Prostate gland (tissue), 2 donors: ENCODE measurements at places on chromosomes 3 and 15. TPM values are rescaled to one million over a fixed set of nuclear protein-coding genes. Genes with fewer than 3 reads are reported as not detected.

DNA sequence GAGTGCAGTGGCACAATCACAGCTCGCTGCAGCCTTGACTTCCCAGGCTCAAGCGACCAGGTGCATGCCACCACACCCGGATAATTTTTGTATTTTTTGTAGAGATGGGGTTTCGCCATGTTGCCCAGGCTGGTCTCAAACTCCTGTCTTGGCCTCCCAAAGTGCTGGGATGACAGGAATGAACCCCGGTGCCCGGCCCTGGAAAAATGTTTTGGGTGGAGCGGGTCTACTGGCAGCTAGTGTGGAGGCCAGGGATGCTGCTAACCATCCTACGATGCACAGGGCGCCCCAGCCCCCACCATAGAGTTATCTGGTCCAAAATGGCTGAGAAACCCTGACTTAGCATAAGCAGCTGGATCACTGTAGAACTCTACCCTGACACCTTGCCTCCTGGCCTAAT lies 35.4 kb downstream of the NIPA2 start:
- H3K27ac ChIP-seq: no peak overlapping the region
- no peaks in the 10 kb centered on the region for H3K36me3 ChIP-seq
- H3K4me1 ChIP-seq: no peaks in the 10 kb centered on the region
- no peak overlapping the region for H3K4me3 ChIP-seq
- H3K27me3 ChIP-seq: no peaks in the 10 kb centered on the region
- no peak for DNase-seq

The NUDT16 gene
- 26.0 TPM for total RNA-seq

The WWTR1 gene
- total RNA-seq: 47.5 TPM

DNA sequence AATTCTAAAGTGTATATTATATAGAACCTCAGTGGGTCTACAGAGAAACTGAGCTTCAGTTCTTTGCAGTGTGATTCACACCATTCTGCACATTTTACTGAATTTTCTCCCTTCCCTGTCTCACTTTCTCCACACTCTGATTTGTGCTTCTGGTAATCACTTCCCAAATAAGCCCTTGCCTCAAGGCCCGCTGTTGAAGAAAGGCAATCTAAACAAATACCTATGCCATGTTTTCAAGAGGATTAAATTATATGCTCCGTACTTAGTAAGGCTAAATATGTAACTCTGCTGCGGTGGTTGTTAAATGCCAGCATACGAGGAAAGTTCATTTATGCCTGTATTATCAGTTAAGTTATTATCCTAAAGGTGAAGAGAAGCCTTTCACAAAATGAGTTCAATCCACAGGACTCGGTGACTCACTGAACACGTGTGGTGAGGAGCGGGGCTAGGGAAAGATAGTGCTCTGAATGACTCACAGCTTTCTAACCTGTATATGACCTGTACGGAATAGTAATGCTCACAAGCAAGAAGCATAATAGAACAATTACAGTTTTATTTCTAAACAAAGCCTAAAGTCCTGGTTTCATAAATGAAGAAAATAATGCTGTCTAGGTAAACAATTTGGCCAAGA lies 25.1 kb downstream of the CNTN6 start:
- H3K27me3 ChIP-seq: no peaks in the 10 kb centered on the region
- no peak for DNase-seq
- H3K4me3 ChIP-seq: no peak overlapping the region
- no peaks in the 10 kb centered on the region for H3K36me3 ChIP-seq
- no peaks in the 10 kb centered on the region for H3K4me1 ChIP-seq
- no peak overlapping the region for H3K27ac ChIP-seq

The ALS2CL gene
- 18.9 TPM for total RNA-seq

DNA sequence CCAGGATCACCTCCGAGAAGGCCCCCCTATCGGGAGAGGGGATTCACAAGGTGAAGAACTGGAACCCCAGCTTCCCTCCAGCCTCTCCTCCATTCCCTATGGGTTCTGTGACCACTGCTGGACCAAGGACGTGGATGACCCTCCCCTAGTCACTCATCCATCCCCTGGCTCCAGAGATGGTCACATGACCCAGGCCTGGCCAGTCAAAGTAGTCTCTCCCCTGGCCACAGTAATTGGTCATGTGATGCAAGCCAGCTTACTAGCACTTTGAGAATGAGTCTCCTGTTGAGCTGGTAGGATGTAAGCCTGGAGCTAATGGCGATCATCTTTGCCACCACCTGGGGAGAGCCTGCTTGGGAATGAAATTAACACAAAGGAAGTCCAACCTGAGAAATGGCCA lies 3.9 kb downstream of the CAMK1 start:
- no peak overlapping the region for H3K27ac ChIP-seq
- H3K27me3 ChIP-seq: no peaks in the 10 kb centered on the region
- DNase-seq: no peak
- H3K4me3 ChIP-seq: no peak overlapping the region
- peaks cover 8% of the 10 kb centered on the region for H3K4me1 ChIP-seq

The ATP13A5 gene
- not detected for total RNA-seq

The OSTN gene
- total RNA-seq: not detected

DNA sequence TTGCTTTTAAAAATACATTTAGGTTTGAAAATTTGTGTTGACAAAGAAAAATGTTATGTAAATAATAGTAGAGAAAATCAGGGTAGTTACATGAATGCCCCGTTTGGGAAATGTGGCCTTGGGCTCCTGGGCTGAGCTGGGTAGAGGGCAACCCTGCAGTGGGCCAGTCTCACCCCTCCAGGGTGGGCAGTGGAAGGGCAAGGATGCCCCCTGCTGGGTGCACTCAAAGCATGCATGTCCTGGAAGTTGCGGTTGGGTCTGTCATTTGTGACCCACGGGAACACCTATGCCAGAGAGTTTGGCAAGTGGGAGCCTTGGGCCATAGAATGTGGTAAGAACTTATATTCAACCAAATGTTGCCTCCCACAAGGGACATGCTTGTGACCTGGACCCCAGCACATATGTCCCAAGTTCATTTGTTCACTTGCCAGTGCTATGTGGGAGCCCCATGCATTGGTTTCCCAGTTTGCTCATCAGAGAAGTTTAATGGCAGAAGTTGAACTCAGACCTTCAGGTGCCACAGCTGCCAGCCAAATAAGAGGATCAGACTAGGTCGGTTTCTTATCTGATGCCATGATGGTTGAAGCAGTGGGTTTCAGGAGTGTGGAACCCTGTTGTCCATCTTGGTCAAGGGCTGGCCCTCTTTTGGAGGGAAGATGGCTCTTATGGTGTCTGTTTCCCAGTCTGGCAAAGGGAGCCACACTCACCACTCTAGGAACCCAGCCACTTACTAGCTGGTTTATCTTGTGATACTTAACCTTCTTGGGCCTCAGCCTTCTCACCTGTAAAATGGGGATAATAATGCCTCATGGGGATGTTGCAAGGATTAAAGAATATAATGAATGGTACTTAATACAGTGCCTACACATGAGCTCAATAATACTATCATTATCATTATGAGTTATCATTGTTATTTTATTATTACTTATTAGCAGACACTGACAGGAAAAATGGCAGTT lies 2.5 kb upstream of the PLCB2 start:
- H3K4me3 ChIP-seq: no peak overlapping the region
- H3K36me3 ChIP-seq: no peaks in the 10 kb centered on the region
- H3K27me3 ChIP-seq: no peaks in the 10 kb centered on the region
- no peaks in the 10 kb centered on the region for H3K4me1 ChIP-seq

DNA sequence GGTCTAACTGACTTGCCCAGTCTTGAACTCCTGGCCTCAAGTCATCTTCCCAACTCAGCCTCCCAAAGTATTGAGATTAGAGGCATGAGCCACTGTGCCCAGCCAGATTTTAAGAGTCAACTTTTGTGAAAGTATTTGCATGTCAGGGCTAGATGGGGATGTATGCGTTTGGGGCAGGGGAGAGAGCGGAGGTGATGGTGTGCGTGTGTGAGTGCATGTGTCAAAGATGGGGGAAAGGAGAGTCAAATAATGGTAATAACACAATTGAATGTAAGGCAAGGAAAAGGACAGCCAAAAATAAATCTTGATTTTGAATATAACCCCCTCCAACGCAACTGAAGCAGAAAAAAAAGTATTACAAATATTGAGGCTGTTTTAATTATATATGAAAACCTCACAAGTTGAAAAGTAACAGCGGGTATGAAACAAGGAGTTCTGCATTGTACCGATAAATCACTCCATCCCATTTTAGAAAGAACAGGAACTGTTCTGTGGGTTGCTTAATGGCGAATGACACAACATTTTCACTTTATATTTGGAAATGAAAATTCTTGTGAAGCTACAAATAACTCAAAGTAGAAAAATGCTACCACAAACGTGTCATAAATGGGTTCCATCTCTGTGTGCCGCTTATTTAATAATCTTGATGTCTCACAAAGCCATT lies 29.9 kb upstream of the LDHAL6B start:
- H3K4me1 ChIP-seq: no peaks in the 10 kb centered on the region
- H3K4me3 ChIP-seq: no peak overlapping the region
- DNase-seq: no peak
- H3K27me3 ChIP-seq: no peaks in the 10 kb centered on the region
- H3K27ac ChIP-seq: no peak overlapping the region

DNA sequence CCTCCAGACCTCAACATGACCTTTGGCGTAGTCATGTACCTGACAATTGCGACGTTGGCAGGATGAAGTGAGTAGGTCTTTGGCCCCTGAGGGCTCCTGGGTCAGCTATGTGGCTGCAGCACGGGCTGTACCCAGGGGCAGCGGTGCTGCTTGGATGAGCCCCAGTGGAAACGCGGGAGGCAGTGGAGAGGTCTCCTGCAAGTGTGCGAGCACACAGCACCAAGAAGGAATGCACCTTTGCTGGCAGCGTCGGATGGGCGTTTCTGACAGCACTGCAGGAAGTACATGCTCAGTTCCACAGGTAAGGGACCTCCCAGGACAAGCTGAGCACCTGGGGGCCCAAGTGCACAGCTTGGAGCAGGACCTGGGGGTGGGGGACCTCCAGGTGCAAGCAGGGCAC lies 67.4 kb upstream of the UNC13C start:
- no peaks in the 10 kb centered on the region for H3K4me1 ChIP-seq
- H3K27me3 ChIP-seq: no peaks in the 10 kb centered on the region
- no peak overlapping the region for H3K27ac ChIP-seq
- H3K36me3 ChIP-seq: no peaks in the 10 kb centered on the region

The SEMA3G gene
- 3.5 TPM for total RNA-seq

DNA sequence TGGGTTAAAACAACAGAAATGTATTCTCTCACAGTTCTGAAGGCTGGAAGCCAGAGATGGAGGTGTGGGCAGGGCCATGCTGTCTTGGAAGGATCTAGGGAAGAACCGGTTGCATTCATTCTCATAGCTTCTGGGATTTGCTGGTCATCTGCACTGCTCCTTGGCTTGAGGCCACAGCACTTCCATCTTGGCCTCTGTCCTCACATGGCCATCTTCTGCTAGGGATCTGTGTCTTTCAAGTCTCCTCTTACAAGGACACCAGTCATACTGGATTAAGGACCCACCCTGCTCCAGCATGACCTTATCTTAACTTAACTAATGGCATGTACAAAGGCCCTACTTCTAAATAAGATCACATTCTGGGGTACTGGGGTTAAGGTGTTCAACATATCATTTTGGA lies 47.7 kb downstream of the RPLP1 start:
- no peak for DNase-seq
- no peaks in the 10 kb centered on the region for H3K36me3 ChIP-seq
- no peaks in the 10 kb centered on the region for H3K4me1 ChIP-seq
- H3K27ac ChIP-seq: no peak overlapping the region
- H3K27me3 ChIP-seq: no peaks in the 10 kb centered on the region

GRCh38 chr3:100932491-100932890 lies 60.7 kb downstream of the ABI3BP start:
- no peaks in the 10 kb centered on the region for H3K36me3 ChIP-seq
- no peaks in the 10 kb centered on the region for H3K27me3 ChIP-seq
- no peak for DNase-seq

The LYZL4 gene
- 5.9 TPM for total RNA-seq

GRCh38 chr3:187736418-187736871 lies 8.8 kb downstream of the BCL6 start:
- H3K4me3 ChIP-seq: no peak overlapping the region
- H3K27me3 ChIP-seq: no peaks in the 10 kb centered on the region
- H3K4me1 ChIP-seq: peaks cover 3% of the 10 kb centered on the region
- H3K27ac ChIP-seq: no peak overlapping the region
- no peak for DNase-seq
- H3K36me3 ChIP-seq: peaks cover 4% of the 10 kb centered on the region

- DNase-seq: no peak
- H3K36me3 ChIP-seq: no peaks in the 10 kb centered on the region
Observed at GRCh38 chr15:49155834-49156627, 632 bp upstream of the COPS2 start.

GRCh38 chr15:26889298-26889898 lies 22.5 kb downstream of the GABRA5 start:
- peak; percentile 72 for DNase-seq
- no peaks in the 10 kb centered on the region for H3K36me3 ChIP-seq
- no peaks in the 10 kb centered on the region for H3K27me3 ChIP-seq

- no peaks in the 10 kb centered on the region for H3K27me3 ChIP-seq
- H3K4me1 ChIP-seq: no peaks in the 10 kb centered on the region
- no peak overlapping the region for H3K4me3 ChIP-seq
- no peak for DNase-seq
- H3K27ac ChIP-seq: no peak overlapping the region
- H3K36me3 ChIP-seq: no peaks in the 10 kb centered on the region
Observed at GRCh38 chr3:168511428-168512014, 415.8 kb upstream of the GOLIM4 start.

- H3K4me1 ChIP-seq: no peaks in the 10 kb centered on the region
- H3K27me3 ChIP-seq: no peaks in the 10 kb centered on the region
- peaks cover 16% of the 10 kb centered on the region for H3K36me3 ChIP-seq
- DNase-seq: no peak
- H3K27ac ChIP-seq: no peak overlapping the region
Observed at GRCh38 chr3:38120693-38121450, 16.1 kb downstream of the ACAA1 start.

- DNase-seq: no peak
- H3K4me1 ChIP-seq: no peaks in the 10 kb centered on the region
- H3K36me3 ChIP-seq: no peaks in the 10 kb centered on the region
- H3K27ac ChIP-seq: no peak overlapping the region
- no peaks in the 10 kb centered on the region for H3K27me3 ChIP-seq
Observed at GRCh38 chr15:101090428-101090790, 161.4 kb downstream of the CHSY1 start.

The GNAT1 gene
- not detected for total RNA-seq

DNA sequence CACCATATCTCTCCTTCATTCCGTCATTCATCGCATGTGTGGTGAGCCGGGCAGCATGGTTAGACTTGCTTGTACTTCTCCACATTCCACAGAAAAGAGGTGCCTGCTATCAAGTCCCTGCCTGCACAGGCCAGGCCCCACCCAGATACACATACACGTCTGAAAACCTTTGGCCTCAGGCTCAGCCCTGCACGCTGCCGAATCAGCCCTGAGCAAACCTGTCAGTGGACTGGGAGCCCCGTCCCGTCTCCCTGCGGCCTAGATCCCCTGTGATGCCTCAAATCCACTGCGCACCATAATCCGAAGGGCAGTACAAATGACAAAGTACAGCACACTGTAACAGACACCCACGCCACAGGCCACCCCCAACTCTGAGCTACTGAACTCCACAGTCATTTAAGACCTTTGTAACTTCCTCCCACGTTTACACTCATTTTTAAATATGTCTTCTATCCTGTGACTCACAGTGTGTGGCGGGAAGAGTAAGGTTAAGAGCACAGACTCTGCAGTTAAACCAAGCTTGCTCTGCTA lies 67.1 kb downstream of the MB21D2 start:
- H3K4me1 ChIP-seq: peaks cover 5% of the 10 kb centered on the region
- H3K27ac ChIP-seq: no peak overlapping the region

The SNX33 gene
- 25.6 TPM for total RNA-seq
